ENCODE measurements at places on chromosomes 2 and 18. TPM values are rescaled to one million over a fixed set of nuclear protein-coding genes. Genes with fewer than 3 reads are reported as not detected.

The GATA6 gene
- total RNA-seq = 164 TPM

GRCh38 chr2:1235806-1236205 is 177.5 kb upstream of the TPO start:
- DNase-seq = no peak

- no peak for DNase-seq
These were observed 9.6 kb upstream of the DPYSL5 start for GRCh38 chr2:26838121-26838906.

GRCh38 chr2:119280680-119281079 is 57.0 kb downstream of the STEAP3 start:
- no peak for DNase-seq

DNA sequence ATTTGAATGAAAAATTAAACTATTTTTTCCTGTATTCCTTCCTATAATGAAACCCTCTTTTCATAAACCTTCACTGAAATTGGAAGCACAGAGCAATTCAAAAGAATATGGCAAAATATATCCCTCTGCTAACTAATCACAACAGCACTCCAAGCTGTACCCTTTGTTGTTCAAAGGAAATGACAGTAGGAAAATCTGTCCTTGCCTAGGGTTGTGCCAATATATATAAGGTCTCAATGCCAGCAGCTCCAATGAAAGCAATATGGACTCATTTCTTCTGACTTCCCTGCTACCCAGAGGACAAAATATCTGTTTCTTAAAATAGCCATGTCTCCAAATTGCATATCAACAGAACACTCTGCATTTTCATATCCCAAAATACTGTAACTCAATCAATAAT is 373.9 kb upstream of the MC4R start:
- DNase-seq = no peak

- no peak for DNase-seq
These were observed 92.2 kb upstream of the SETBP1 start for GRCh38 chr18:44588508-44588907.

All from adrenal gland (tissue), 19 donors.